ENCODE measurements at places on chromosomes 4 and X.

GRCh38 chr4:48343551-48343950 is 2.2 kb downstream of the SLAIN2 start:
- DNase-seq: no peak

- DNase-seq: no peak
Observed at GRCh38 chr4:53465281-53465680, 87.8 kb downstream of the FIP1L1 start.

GRCh38 chr4:80196259-80196921 is 913 bp upstream of the PRDM8 start:
- DNase-seq: no peak

GRCh38 chr4:1469607-1470392 is 63.6 kb upstream of the NKX1-1 start:
- no peak for DNase-seq

GRCh38 chr4:147157860-147158701 is 212.4 kb upstream of the TTC29 start:
- DNase-seq: no peak

GRCh38 chr4:128322986-128323385 is 35.4 kb upstream of the PGRMC2 start:
- no peak for DNase-seq

DNA sequence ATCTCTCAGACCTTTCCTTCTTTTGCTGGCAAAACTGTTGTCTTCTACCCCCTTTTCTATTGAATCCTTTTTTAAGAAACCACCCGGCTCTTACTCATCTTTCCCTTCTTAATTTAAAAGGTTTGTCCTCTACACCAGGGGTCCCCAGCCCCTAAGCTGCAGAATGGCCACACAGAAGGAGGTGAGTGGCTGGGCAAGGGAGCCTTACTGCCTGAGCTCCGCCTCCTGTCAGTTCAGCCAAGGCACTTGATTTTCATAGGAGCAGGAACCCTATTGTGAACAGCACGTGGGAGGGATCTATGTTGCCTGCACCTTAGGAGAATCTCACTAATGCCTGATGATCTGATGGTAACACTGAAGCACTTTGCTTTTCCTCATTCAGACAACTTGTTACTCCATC is 726.3 kb upstream of the INTU start:
- DNase-seq: no peak

GRCh38 chr4:77047037-77047436 is 28.8 kb downstream of the CCNI start:
- no peak for DNase-seq

DNA sequence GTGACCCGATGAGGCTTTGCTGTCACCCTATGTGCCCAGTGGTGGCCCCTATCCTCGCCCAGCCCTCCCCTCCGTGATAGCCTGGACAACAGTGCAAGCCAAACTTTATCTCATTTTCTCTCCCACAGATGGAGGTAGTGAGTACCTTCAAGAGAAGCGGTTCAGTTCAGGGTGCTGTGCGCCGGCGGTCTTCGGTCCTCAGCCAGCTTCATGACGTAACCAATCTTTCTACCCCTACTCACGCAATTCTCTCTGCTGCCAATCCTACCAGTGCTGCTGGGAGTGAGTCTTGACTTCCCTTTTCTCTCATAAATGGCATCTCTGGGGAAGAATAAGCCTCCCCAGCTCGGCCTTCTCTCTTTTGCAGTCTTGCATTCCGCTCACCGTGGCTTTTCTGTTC is 29.5 kb downstream of the CCNQ start:
- DNase-seq: no peak

- no peak for DNase-seq
Observed at GRCh38 chr4:20592663-20593062, 107.6 kb upstream of the PACRGL start.

GRCh38 chr4:80900908-80901307 is 129.6 kb upstream of the BMP3 start:
- DNase-seq: no peak

GRCh38 chrX:41720125-41720779 is 3.7 kb upstream of the GPR82 start:
- DNase-seq: peak; percentile 26

GRCh38 chrX:106906361-106906760 is 3.2 kb upstream of the RIPPLY1 start:
- DNase-seq: no peak

- DNase-seq: no peak
Observed at GRCh38 chrX:103017542-103017941, 46.4 kb downstream of the BEX1 start.

GRCh38 chr4:71769434-71769833 is 14.4 kb downstream of the GC start:
- no peak for DNase-seq

DNA sequence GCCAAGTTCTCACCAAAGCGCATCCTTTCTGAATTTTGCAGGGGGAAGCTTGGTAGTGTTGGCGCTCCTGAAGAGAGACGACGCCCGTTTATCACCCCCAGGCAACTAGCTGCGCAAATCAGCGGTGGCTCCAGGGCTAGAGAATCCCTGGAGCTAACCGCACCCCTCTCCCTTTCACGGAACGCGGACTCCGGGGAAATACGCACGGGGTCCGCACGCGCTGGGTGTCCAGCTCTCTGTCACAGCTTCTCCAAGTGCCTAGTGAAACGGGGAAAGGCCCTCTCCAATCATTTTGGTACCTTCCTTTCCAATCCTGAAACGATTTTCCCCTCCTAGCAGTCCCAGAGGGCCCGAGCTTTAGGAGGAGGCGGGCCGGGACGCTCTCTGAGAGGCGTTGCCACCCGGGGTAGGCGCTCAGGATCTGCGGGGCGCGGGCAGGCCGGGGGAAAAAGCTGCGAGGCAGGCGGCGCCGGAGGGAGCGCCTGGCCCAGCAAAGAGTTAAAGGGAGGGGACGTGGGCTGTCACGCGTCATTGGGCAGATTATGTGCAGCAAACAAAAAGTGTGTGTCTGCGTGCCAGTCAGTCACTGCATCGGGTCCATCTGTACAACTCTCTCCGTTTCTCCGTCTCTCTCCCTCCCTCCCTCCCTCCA is at the start of gene PRDM8:
TSS of gene PRDM8 (plus strand) at position 582 of the 652 bp plus-strand sequence. CDS start 2,578 bp downstream, outside the sequence.
- peak; percentile 14 for DNase-seq

- DNase-seq: no peak
Observed at GRCh38 chr4:184362396-184362795, 112.0 kb downstream of the IRF2 start.

DNA sequence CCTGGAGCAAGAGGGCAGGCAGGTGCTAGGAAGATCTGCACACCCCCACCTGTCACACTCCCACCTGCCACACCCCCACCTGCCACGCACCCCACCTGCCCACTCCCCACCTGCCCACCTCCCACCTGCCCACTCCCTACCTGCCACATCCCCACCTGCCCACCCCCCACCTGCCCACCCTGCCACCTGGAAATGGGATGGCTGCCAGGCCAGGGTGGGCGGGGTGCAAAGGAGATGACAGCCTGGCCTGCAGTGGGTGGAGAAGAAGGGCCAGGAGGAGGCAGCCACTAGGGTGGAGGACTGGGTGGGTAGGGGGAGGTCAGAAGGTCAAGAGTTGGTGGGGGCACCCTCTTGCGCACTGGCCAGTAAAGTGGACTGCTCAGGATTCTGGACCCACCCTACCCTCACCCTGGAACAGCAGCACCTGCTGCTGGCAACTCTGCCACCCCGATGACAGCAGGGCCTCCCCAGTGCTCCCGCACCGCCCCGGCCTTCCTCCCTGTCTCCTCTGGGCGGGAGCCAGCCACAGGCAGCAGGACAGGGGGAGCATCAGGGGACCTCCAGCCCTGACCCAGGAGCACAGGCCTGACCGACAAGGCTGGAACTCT is 66.8 kb upstream of the NKX1-1 start:
- DNase-seq: no peak

GRCh38 chr4:122633211-122633610 is 12.3 kb upstream of the IL21 start:
- no peak for DNase-seq

DNA sequence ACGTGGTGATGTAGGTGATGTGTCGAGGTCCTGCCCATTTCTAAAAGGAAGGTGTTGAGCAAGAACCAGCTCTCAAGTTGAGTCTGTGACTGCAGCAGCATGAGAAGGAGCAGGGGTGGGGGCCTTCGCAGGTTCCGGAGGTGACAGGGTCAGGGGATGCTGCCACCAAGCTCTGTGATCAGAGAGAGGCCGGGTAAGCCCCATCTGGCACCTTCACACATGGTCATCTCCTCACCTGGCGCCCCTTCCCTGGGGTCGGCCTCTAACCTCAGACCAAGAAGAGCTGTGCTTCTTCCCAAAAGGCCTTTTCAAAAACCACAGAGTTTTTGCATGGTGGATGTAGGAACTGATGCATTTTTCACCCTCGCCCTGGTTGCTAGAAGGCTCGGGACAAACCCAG is 137.6 kb downstream of the CPZ start:
- DNase-seq: no peak

GRCh38 chr4:182504463-182504862 is 261.3 kb downstream of the TENM3 start:
- DNase-seq: no peak

- no peak for DNase-seq
Observed at GRCh38 chrX:107025545-107025944, 25.5 kb upstream of the MORC4 start.

DNA sequence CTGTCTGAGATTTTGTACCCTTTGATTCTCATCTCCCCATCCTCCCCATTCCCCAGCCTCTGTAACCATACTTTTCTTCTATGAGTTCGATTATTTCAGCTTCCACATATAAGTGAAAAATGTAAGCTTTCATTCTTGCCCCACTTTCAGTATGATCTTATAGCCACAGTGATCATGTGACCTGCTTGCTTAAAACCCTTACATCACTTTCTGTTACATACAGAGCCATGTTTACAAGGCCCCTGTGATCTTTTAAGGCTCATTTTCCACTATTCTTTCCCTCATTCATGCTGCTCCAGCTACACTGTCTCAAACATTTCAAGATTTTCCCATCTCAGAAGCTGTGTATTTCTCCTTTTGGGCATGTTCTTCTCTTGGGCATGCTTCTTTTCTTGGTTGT is 147.7 kb downstream of the DCK start:
- DNase-seq: no peak

GRCh38 chr4:34534916-34535315 is 1709.4 kb downstream of the ARAP2 start:
- no peak for DNase-seq

GRCh38 chr4:60885011-60885410 is 315.1 kb upstream of the ADGRL3 start:
- DNase-seq: no peak

DNA sequence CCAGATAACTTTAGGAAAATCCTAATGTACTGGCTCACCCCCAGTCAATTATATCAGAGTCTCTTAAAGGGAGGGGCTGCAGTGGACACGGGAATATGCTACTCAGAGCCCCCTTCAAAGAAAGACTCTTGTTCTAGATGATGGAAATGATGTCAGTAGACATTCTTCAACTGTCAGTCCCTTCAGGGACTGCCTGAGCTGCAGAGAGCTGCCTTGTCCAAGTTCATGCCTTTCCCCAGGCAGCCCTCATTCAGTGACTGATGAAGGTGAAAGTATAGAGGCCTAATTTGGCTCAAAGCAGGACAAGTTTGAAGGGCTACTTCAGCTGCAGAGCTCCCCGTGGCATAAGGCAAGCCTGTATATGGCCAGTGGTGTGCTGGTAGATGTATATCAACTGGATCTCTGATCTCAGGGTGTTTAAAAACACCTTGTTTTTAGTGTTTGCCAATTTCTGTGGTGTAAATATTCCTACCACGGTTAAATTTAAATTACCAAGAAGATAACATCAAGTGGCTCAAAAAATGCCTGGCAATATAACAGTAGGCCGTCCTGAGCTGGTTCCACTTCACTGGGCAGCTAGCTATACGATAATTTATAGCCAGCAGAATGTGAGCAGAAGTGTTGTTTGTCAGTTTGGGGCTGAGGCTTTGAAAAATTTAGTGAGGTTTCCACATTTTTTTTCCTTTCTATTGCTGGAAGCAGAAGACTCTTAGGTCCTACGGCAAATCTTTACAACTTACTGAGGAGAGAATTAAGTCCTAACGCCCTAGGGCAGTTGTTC is 748.8 kb upstream of the FTHL17 start:
- DNase-seq: no peak

GRCh38 chr4:186684889-186685309 is 38.8 kb downstream of the FAT1 start:
- no peak for DNase-seq

DNA sequence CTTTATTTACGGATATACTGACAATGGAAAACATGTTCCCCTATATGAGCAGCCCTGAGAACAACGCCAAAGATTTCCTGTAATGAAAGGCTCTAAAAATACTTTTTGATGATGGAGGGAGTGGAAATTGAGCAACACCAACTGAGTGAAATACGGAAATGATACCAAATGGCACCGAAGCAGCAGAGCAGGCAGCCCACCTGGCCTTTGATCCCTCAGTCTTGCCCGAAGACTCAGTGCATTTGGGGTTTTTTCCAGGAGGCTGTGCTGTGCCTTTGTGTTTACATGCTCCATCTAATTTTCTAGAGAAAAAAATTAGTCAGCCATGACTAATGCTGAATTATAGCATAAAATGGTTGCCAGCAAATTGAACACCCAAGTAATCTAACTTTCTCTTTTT is 169.9 kb upstream of the RBPJ start:
- peak; percentile 41 for DNase-seq

DNA sequence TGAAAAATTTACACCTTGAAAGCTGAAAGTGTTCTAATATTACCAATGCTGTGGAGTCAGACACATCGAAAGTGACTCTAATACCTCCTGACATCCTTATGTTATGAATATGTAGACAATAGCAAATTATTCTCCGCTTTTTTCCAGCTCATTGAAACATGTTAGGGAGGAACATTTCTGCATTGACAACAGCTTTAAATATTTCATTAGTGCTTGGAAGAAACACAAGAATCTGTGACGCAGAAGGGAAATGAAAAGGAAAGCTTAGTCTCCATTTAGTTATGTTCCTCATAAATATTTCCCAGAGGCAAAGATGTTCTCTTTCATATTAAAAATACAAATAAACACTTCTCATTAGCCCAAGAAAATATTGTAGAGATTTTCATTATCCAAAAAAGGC is 55.8 kb upstream of the CD99 start:
- no peak for DNase-seq

DNA sequence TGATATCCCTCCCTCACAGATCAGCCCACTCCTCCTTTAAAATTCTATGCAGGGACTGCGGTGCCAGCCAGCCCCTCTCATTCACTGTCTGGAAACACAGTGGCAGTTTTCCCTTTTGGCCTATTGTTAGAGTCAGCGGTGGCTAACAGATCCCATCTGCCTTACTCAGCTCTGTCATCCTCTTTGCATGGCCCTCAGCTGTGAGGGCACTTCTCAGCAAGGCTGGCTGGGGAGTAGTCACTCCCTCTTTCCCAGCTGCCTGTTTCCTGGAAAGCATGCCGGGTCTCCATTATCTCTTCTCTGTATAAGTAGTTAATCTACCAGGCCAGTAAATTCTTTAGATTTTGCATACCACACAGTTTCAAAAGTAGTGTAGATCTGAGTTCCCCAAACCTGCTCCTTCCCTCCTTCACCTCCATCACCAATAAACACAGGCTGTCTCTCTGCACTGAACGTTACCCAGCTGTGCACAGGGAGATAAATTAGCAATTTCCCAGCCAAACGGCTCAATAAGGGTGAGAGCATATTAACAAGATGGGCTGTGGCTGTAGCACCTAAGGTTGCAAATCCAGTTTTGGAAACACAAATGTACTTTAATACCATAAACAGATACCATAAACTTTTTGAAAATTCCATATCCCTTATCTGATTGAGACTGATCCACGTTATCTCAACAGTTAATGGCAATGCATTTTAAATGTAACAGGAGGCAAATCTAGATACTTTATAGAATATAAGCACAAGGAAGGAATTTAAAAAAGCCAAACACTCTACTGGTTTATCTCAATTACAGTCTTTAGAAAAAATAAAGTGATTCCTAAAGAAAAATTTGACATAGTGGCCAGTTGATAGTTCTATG is 229.3 kb downstream of the ANKRD50 start:
- DNase-seq: no peak

- no peak for DNase-seq
Observed at GRCh38 chrX:78555401-78555980, 103.6 kb downstream of the RTL3 start.

Measured in stimulated activated CD4-positive, alpha-beta T cell treated with anti-CD3 and anti-CD28 coated beads, Interleukin-12 subunit alpha, Interleukin-12 subunit beta, amount 100 ng/mL, for 48 hours (primary cell).